Hippocampal formation (tissue), 2 donors: ENCODE measurements at places on chromosomes 12 and 14.

DNA sequence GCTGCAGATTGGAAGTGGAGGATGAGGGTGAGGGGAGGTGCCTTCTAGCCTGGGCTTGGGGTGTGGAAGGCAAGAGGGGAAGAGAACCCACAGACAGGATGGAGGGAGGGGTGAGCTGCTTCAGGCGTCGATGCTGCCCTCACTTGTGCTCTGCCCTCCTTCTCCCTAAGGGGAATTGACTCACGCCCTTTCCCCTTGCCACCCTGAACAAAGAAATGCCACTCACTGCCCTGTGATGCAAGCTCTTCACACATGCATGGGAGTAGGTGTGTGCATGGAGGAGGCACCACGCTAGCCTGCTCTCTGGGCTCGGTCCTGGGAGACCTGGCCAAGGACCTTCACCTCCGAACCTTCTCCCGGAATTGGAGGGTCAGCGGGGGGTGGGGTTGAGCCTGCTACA is 35.7 kb upstream of the PRMT8 start:
- DNase-seq: no peak

- DNase-seq: no peak
These were observed 131.9 kb downstream of the DAAM1 start for GRCh38 chr14:59320361-59320760.

DNA sequence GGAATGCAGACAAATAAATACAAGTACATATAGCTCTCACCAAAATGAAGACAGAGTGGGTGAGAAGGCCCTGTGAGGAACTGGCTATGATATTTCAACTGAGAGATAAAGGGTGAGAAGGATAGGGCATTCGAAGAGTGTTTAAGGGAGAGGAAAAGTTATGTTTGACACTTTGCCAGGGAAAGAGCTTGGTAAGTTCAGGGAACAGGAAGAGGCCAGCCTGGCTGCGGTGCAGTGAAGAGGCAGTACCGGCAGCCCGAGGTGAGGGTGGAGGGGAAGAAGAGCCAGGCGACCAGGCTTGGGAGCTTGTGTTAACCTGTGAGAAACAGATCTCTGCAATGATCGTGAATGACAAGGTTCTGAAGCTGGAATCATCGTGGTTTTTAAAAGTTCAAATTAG is 84.7 kb upstream of the RFX4 start:
- no peak for DNase-seq

- no peak for DNase-seq
These were observed 291.1 kb upstream of the RTL1 start for GRCh38 chr14:101194373-101195308.

- DNase-seq: no peak
These were observed 266.9 kb downstream of the CCDC91 start for GRCh38 chr12:28456934-28457710.

- DNase-seq: no peak
These were observed 259.1 kb upstream of the FKBP4 start for GRCh38 chr12:2535583-2536204.

GRCh38 chr12:103301642-103302591 is 193.9 kb downstream of the C12orf42 start:
- no peak for DNase-seq

- no peak for DNase-seq
These were observed 28.2 kb downstream of the RPS6KA5 start for GRCh38 chr14:91032248-91032647.

GRCh38 chr12:80745851-80746505 is 29.3 kb downstream of the MYF5 start:
- DNase-seq: no peak
